ENCODE measurements at places on chromosomes 4 and X.

GRCh38 chrX:121655276-121655675 lies 607.9 kb downstream of the GLUD2 start:
- DNase-seq = no peak

DNA sequence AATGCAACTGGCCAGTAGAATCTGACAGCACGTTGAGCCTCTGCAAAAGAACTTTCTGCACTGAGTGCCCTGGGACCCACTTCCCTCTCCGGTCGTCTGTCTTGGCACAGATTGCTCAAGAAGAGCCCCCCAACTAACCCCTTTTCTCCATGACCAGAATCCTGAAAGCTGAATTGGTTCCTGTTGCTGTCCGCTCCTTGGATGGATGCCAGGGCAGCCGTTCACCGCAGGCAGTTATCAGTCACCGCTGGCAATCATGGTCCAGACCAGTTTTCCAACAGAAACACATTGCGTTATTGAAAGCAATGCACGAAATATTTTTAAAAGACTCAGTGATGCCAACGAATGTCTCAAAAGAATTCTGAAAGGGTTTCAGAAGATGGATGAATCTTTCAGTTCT lies 733.7 kb upstream of the FRG1 start:
- no peak for DNase-seq

DNA sequence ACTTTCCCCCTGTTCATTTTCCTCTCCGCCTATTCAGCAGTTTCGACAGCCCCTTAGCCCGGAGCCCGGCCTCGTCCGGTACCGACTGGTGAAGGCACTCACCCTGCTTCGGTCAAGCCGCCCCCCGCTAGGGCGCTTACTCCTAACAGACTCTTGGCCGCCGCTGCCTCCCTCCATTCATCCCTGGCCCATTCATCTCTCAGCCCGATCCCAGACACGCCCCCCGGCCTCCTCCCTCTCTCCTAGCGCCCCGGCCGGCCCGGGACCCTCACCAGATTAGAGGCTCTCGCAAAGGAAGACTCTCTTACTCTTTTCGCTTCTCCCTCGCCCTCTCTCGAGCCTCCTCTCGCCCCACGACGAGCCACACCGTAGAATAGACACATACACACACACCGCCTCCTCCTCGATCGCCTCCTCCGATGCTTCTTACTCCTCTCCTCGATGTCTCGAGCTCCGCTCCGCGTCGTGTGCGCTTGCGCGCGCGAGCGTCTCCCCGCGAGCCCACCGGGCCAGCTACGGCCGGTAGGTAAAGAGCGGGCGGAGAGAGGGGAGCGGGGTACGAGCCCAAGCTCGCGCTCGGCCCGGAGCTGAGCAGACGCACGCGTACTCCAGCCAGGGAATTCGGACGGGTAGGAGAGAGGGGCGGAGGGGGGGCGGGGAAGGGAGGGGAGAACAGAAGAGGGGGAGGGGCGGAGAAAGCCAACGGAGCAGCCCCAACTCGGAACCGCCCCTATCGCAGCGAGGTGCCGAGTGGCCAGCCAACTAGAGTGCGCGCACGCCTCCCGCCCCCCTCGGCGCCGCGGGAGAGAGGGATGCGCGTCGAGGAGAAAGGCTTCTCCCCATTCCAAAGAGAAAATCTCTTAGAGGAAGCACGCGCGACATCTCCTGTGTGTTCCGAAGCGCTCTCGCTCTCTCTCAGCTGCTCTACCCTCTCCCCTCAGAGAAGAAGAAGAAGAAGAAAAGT lies at the start of gene WNK3:
TSS of gene WNK3 (minus strand) at position 633 of the 964 bp plus-strand sequence.
- DNase-seq = peak; percentile 27

DNA sequence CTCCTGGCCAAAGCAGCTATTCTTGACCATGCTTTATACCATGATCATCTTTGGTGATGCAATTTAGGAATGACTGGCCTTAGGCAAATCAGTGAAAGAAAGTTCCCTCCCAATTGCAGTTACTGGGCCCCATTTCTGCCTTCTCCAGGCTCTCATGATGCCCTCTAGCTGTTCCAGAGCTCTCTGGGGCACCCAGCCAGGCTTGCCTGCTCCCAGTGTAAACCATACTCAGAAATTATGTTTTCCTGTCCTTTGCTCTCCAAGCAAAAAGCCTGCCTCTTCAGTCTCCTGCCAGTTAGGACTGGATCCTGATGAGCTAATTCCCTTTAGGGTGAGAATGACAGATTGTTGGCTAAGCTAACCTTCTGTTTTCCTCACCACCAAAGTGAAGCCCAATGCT lies 85.3 kb upstream of the RBPJ start:
- DNase-seq = peak; percentile 73

DNA sequence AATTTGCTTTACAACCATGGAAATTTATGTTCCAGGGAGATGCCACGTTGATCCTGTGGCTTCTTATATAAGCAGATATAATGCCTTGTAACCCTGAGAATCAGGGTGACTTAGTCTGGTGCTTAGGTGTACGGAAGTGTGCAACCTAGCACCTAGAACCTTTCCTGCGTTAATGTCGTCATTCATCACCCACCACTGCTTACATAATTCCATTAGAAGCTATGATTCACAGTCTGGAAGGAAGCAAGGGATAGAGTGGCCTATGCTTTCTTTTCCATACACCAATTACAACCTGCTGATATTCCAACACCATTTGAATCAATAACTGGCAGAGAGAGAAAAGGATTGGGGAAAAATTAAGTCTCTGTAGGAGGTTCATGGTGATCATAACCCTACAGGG lies 17.3 kb upstream of the CXCL8 start:
- DNase-seq = no peak

Data from AG08395 (cell line).